ENCODE measurements at places on chromosomes 7 and 10.

GRCh38 chr10:6282454-6282958 is 79.8 kb downstream of the PFKFB3 start:
- DNase-seq: no peak

DNA sequence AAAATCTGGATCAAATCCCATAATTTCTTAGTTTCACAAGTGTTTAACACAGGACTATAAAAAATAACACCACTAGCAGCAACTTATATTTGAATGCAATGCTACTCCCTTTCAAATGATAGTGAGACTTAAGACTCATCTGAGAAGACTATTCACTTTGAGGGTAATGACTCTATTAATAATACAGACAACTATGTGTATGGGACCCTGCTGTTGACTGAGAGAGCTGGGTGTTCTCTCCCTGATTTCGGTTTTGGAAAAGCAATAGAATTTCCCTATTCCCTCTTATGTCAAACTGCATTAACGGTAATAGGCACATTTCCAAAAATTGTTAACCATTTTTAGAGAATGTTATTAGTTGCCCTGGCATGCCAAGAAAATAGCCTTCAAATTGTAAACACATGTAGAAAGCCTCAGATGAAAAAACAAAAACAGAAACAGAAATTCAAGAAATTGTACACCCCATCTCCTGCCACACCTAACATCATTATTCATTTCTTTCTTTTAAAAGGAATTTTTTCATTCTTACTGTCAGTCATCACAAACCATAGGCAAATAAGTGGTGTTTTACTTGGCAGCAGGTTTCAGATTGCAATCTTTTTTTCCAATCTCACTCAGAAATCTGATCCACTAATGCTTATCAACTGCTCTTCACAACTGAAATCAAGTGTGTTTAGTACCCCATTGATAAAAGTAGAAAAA is 153.7 kb downstream of the TFPI2 start:
- no peak for DNase-seq

DNA sequence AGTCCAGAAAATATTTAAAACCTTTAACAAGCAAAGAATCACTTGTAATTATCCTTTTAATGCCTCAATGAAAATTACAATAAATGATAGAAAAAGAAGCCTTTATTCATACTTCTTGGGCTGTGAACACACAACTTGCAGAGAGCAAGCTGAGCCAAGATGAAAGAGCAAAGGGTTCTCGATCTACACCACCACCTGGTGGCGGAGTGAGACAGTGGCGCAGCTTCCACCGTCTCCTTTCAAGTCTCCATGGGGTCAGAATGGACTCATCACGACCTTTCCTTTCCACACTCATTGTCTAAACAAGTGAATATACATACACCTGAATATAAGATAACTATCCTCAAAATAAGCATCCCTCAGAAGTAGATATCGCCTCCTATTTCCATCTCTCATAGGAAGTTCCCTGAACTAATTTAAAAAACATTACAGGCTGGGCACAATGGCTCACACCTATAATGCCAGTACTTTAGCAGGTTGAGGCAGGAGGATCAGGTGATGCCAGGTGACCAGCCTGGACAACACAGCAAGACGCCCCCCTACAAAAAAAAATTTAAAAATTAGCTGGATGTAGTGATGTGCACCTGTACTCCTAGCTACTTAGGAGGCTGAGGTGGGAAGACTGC is 40.7 kb downstream of the ATE1 start:
- DNase-seq: no peak

DNA sequence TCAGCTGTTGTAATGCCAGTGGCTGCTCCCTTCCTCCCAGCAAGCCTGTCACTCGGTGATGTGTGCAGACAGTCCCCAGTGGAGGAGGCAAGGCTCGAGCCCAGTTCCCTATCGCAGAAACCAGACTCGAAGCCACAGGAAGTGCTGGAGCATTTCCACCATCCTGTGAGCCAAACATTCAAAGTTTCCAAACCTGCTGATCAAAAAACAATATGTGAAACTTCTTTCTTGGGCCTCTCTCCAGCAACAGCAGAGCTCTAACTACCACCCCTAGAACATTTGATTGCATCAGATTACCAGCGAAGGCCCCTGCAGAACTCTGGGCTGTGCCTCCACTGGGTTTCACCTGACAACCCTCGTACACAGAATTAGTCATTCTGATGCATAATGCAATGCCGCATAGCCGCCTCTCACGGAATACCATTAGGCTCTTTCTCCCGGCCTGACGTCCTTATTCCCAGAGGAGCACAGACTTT is 94.0 kb downstream of the ELMO1 start:
- peak; percentile 90 for DNase-seq

DNA sequence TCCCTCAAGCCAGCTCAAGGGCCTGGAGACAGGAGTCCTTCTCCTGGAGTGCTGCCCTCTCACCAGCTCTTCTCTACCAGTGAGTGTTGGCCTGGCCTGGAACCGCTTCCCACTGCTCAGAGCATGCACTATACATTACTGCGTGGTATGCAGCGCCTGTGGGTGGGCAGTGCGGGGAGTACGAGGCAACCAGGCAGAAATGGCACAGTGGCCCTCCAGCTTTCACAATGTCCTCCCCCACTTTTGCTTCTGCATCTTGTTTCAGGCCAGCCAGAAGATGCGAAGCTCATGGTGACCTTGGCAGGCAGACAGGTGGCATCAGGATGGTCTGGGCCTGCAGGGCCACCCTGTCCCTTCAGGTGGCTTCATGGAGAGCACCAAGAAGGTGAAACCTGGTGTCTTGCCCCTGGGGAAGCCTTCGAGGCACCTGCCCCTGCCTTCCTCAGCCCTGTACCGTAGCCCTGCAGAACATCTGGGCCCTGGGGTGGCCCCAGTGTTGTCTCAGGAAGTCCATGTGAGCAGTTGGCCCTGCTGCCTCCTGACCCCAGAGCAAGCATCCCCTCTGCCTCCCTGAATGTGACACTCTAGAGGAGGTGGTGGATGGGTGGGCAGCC is 35.8 kb downstream of the RASGEF1A start:
- DNase-seq: no peak

DNA sequence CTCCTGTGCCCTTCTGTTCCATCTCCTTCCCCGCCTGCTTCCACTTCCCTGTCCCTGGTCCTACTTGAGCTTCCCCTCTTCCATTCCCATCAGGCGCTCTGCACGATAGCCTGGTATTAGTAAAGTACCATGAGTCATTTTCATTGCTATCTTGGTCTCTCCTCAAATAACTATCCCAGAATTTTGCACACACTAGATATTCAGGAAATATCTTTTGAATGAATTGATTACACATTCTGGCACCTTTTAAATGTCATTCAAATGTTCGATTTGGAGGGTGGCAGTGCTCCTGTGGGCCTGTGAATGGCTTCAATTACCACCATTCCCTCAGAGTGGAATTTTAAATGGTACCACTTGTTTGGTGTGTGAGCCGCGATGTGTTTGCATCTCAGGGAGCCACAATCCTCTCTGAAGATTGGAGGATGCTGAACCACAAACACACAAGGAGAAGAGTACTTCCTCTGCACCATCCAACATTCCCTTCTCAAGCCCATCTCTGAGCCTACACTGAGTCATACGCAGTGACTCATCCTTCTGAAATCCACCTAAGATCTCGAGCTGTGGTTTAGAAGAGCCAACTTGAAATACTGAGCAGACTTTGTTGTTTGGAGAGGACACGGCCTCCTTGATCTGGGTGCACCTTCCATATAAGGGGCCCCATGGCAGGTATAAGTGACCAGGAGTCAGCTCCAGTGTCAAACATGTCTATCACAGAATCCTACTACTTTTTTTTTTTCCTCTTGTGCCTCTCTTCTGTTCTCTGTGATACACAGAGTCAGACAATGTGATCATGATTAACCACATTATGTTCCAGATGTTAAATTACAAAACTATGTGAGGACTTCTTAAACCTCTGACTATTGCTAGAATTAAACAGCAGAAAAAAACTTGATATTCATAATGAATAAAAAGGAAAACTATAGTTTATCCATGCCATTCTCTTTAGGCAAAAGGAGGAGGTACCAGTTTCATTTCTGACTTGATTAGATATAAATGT is 81.9 kb downstream of the BMPER start:
- DNase-seq: no peak

- no peak for DNase-seq
These were observed 5.7 kb downstream of the FAM221A start for GRCh38 chr7:23685731-23686130.

DNA sequence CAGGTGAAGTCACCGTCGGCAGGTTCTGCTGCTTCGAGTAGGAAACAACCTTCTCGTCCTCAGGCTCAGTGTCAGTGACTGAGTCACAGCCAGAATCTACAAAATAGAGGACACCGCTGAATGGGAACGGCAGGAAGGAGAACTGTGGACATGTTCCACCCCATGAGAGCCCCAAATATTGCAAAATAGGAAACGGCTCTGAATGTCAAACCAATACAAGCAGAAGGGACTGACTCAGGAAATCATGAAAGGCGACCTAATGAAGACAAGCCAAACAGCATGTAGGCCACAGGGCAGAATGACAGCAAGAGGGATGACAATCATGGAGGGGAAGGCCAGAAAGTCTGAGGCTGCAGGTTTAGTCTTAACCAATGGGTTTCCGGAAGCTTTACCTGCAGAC is 63.5 kb downstream of the PIK3AP1 start:
- DNase-seq: no peak

- DNase-seq: no peak
These were observed 64.3 kb upstream of the RET start for GRCh38 chr10:43012578-43012977.

DNA sequence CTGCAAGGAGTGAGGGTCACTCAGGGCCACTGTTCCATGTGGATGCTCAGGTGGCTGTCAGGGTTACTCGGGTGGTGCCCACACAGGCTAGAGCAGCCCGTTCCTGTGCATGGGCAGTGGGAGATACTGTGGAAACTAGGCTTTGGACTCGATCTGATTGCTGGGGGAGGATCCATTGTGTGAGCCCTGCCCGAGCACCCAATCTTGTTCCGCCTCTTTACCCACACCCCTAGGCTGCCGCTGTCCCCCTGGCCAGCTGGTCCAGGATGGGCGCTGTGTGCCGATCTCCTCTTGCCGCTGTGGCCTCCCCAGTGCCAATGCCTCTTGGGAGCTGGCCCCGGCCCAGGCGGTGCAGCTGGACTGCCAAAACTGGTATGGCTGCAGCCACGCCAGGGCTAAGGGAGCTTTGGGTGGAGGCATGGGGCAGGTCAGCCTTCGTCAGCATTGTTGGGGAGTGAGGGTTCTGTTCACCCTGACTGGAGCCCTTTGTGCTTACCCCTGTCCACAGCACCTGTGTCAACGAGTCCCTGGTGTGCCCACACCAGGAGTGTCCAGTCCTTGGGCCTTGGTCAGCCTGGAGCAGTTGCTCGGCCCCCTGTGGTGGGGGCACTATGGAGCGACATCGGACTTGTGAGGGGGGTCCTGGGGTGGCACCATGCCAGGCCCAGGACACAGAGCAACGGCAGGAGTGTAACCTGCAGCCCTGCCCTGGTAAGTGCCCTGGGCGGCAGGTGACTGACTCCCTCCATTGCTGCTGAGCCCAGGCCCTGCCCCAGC is 12.4 kb upstream of the ZNF862 start:
- peak; percentile 12 for DNase-seq

DNA sequence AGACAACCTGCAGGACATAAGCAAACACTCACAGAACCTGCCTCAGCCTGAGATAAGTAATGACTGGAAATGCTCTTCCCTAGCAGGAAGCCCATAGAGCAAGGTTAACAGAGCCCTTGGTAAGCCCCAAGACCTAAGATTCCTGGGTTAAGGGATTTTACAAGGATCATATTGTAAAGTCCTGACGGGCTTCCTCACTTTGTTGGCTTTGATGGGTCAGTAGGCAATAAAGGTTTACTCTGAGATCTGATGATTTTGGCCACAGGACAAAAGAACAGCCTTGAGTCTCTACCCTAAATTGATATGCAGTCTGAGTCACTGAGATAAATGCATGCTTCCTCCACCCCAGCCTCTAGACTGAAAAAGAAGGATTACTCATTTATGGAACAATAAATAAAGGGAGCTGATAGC is 270.8 kb downstream of the HTR7 start:
- no peak for DNase-seq

GRCh38 chr7:74038194-74038961 is 10.4 kb downstream of the ELN start:
- peak; percentile 78 for DNase-seq

DNA sequence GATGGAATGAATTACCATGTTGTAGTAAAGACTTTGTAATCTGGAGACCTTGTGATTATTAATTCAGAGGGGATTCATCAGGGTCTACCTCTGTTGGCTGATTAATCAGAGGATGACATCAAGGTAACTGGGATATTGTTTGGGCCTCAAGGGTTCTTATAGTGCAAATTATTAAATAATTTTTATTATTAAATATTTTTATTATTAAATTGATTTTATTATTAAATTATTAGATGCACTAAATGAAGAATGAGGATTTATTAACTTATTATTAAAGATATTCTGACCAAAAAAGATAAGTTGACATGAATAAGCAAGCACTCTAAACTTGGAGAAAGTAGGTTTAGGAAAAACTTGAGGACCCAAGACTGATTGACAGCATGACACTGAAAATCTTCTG is 661.7 kb downstream of the NRG3 start:
- DNase-seq: no peak

DNA sequence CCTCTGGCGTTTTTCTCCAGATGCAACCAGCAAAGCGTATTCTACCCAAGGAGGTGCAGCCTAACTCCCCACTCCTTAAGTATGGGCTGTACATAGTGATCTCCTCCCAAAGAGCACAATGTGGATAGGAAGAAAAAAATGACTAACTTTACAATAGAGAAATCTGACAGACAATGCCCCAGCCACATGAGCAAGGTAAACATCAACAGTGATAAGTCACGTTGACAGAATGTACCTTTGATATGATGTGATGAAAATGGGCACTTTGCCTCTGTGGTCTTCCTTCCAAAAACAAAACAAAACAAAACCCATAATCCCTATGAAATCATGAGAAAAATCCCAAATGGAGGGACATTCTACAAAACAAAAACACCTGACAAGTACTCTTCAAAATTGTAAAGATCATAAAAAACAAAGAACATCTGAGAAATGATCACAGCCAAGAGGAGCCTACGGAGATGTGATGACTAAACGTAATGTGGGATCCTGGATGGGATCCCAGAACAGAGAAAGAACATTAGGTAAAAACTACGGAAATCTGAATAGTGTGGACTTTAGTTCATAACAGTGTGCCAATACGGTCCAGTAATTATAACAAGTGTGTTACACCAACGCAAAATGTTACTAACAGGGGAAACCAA is 50.6 kb downstream of the ABLIM1 start:
- DNase-seq: no peak

All from psoas muscle (tissue), 8 donors.